ENCODE measurements at places on chromosomes 11 and 22. TPM values are rescaled to one million over a fixed set of nuclear protein-coding genes. Genes with fewer than 3 reads are reported as not detected.

Gene SEPTIN3
- polyA plus RNA-seq = 0.08 TPM

Gene SHANK2
- polyA plus RNA-seq = 0.04 TPM

Gene CRYBA4
- polyA plus RNA-seq = not detected

Gene PTPN5
- polyA plus RNA-seq = 5.4 TPM

Gene UBQLNL
- polyA plus RNA-seq = 0.23 TPM

Gene BTBD18
- 0.11 TPM for polyA plus RNA-seq

Gene MISFA
- 11.1 TPM for polyA plus RNA-seq
